ENCODE measurements at places on chromosomes 1 and 21.

DNA sequence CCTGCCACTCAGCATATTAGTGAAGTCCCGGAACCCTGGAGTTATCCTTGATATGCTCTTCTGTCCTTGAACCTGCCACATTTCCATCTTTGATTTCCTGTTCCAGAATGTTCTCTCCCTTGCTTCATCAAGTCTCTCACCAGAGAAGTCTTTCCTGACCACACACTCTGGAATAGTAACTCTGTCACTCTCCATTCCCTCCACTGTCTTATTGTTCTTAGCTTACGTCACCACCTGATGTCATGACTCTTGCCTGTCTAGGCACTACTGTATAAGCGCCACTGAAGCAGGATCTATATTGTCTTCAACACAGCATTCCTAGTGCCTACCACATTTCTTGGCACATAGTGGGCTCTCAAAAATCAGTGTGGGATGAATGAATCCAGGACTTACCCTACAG, 65.4 kb upstream of the SMYD2 start:
- no peak for DNase-seq

DNA sequence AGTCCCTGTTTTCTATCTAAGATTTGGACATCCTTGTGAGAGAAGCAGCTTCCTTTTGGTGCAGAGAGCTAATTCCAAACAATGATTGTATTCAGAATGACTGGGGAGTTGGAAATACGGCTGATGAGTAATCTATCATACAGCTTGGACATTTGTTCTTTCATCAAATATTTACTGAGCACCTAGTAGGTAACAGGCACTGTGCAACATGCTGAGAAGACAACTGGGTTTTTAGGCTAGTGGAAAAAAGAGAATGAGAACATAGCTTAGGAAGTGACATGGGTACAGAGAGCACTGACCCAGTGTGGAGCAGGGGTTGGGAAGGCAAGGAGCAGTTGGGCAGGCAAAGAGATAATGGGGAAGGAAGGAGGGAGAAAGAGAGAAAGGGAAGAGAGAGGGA, 87.5 kb downstream of the TBX19 start:
- DNase-seq = no peak

DNA sequence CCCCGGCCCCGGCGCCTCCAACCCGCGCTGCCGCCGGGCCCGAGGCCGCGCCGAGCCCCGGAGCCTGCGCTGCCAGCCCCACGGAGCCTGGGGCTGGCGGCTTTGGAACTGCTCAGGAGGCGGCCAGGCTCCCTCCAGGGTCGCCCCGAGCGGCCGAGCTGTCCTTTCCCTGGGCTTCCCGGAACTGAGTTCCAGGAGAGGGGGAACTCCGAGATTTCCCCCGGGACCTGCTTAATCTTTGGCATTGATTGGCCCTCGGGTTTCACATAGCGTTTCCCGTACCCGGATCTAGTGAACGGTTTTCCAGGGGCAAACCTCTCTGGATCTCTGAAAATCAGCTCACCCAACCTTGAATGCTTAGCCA, 504 bp downstream of the H6PD start:
- peak; percentile 88 for DNase-seq

DNA sequence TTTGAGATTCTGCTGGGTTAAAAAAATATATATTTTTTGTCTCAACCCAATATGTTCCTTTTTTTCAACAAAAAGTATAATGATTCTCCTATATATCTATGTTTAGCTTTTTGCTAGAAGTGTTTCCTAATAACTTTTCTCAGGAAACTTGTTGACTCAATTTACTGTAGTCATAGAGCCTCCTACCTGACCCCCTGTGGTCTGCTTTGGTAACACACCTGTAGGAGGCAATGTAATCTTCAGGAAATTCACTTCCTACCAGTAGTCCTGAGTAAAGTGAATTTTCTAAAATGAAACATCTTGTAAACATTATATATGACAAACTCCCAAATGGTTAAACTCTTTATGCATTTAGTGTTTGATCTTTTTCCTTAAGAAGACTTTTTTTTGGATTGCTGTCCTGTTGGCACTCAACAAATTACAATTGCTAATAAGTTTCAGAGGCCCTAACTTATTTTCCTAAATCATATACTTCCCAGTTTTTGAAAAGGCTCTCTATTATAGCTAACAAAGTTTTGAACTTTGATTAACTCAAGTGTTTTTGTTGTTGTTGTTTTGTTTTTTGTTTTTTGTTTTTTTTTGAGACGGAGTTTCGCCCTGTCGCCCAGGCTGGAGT, 118.3 kb downstream of the OLFML2B start:
- peak; percentile 25 for DNase-seq

DNA sequence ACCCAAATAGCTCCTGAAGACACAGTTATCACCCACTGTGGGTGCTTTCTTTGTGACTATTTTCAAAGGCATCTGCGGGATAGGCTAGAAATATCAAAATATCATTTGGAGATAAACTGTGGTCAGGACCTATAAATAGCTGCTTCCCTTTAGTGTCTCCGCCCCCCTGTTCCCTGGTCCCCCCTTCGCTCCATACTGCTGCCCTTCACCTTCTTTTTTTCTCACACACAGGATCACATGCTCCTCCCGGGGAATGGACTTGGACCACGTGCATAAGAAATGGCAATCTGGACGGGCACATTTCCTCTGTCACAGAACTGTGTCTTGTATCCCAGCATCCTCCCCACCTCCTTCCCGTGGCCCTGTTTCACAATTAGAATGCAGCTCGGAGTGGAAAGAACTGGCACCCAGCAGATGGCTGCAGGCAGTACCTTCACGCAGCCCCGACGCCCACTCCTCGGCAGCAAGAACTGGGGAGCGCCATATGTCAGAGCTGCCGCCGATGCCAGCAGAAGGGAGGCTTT, 68.8 kb upstream of the SSX2IP start:
- peak; percentile 36 for DNase-seq

DNA sequence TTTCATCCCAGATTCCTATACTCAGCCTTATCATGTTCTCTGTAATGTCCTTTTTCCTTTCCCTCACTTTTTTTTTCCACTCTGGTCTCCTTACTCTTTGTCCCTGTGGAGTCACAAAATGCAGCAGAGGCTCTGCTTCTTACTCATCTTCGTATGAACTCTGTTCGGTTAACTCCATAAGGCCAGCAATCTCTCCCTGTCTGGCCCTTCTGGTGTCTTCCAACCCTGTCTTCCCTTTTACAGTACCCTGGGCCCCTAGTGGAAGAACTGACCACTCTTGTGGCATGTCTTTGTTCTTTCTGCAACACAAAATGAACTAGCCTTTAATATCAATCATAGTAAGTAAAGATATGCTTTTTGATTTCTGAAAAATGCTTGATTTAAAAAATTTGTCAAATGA, 7.1 kb downstream of the CD101 start:
- DNase-seq = peak; percentile 46

DNA sequence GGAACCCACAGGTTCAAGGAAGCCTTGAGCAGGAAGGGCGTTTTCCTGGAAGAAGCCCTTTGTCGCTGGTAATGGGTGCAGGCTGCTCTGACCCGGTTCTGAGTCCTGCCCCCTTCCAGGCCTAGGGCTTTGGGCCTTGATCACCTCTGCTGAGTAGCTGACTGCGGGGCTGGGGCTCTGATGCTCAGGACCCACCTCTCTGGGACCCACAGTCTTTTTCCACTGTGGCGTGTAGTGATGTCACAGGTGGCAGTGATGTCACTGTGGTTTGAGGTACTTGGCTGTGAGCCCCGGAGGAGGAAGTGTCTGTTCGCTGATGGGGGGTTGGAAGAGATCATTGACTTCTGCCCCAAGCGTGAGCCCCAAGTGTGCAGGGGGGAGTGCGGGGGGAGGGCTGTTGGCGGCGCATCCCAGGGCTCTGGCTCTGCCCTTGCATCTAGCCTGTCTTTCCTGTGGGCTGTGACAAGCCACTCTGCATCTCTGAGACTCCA, 6.9 kb downstream of the TNFRSF1B start:
- DNase-seq = peak; percentile 71

GRCh38 chr1:2088458-2088857, 38.2 kb downstream of the PRKCZ start:
- DNase-seq = no peak

- no peak for DNase-seq
Observed at GRCh38 chr1:19348441-19349198, 36.5 kb downstream of the SLC66A1 start.

- DNase-seq = no peak
Observed at GRCh38 chr1:201902198-201902597, 13.5 kb downstream of the SHISA4 start.

DNA sequence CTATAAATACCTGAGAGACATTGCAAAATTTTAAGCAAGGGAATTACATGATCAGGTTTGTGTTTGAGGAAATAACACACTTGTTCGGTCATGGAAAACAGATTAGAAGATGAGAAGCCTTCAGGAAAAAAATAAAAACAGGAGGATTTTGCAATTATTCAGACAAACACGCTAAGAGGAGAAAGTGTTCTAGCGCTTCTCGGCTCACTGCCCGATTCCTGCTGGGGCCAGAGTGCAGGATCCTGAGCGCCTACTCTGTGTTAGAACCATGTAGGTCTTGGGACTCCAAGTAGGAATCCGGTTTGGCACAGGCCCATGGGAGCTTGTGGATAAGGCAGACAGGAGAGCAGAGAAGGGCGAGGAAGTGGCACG, 8.1 kb upstream of the PRELP start:
- DNase-seq = no peak

- no peak for DNase-seq
Observed at GRCh38 chr1:19393046-19393445, 80.9 kb downstream of the SLC66A1 start.
